Activated T-helper 1 cell treated with anti-CD3 and anti-CD28 coated beads, Interleukin-12 subunit alpha, Interleukin-12 subunit beta, Interleukin-2, Interleukin-4 antibody, amounts not matched to agents 30 ng/mL and 10 ng/mL and 1 ng/mL, durations not matched to agents 14 hours and 24 hours and 36 hours (primary cell): ENCODE measurements at places on chromosomes 2 and 18. TPM values are rescaled to one million over a fixed set of nuclear protein-coding genes. Genes with fewer than 3 reads are reported as not detected.

Gene CYP1B1
- total RNA-seq = 12.7 and 14.7 TPM in 2 replicates

Gene PIGN
- 28.5 and 36.1 TPM in 2 replicates for total RNA-seq

Gene EML4
- total RNA-seq = 56.7 and 58.9 TPM in 2 replicates

Gene KLHL29
- total RNA-seq = 2.8 and 3.3 TPM in 2 replicates

Gene EFHD1
- total RNA-seq = 0.13 and 0.54 TPM in 2 replicates

Gene CYTIP
- 296 and 302 TPM in 2 replicates for total RNA-seq
